ENCODE measurements at places on chromosomes 5 and 9.

DNA sequence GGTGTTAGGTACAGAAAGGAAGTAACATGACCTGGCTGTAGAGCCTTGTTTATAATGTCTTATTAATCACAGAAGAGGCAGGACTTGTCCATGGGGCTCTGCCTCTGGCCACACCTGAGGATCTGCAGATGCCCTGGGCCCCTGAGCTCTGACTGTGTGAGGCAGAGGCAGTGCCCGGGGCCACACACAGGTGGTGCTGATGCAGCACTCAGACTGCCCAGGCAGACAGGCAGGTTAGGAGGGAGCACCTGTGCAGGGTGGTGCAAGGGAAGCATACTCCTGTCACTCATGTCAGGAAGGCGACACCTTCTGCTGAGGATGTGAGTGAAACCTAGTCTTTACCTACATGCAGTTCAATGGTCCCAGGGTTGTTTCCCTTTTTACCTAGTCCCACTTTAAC lies 88.7 kb downstream of the CFAP90 start:
- no peak for DNase-seq

DNA sequence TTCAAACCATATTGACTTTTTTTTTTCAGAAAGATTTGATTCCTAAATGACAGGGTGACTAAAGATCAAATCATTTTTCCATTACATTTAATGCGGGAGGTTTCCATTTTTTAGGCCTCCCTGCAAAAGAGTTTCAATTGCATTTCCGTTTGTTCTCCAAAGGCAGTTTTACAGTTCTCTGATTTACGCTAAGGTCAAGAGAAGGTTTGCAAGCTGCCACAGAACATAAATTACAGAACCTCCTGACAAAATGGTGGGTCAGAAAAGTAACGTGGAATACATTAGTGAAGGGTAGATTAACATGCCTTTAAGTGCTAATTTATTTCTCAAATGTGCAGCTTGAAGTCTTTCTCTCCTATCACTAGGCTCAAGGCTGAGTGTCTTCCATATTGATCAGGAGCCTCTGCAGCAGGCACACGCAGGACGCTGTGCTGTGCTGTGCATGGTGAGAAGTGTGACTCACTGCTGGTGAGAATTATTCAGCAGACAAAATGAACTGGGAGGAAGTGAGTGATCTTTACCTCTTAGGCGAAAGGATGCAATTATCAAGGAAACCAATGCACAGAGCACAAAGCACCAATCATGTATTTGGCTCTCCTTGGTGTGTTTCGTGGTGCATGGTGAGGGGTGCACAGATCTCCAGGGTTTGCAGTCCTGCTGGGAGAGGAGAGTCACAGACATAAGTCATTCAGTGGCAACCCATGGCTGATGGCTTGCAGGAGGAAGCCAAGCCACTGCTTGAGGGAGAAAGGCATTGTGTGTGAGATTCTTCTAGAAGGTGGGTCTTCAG lies 136.3 kb downstream of the TENT4A start:
- peak; percentile 11 for DNase-seq

GRCh38 chr9:21267485-21268346 lies 27.9 kb upstream of the IFNA14 start:
- DNase-seq: no peak

DNA sequence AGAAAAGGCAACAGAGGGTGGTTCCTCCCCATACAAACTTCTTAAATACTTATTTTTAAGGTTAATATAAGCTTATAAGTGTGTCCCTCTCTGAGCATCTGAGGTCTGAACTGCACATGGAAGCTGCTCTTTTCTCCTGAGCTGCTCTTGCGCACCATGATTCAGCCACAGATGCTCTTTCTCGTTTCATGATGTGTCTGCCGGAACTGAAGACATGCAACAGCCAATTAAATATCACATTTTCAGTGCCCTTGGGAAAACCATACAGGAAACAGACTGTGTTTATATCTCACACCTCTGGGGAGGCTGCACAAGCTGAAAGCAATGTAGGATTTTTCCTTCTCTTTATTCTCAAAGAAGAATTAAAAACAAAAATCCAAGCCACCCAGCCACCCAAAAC lies 96.8 kb upstream of the NREP start:
- DNase-seq: no peak

DNA sequence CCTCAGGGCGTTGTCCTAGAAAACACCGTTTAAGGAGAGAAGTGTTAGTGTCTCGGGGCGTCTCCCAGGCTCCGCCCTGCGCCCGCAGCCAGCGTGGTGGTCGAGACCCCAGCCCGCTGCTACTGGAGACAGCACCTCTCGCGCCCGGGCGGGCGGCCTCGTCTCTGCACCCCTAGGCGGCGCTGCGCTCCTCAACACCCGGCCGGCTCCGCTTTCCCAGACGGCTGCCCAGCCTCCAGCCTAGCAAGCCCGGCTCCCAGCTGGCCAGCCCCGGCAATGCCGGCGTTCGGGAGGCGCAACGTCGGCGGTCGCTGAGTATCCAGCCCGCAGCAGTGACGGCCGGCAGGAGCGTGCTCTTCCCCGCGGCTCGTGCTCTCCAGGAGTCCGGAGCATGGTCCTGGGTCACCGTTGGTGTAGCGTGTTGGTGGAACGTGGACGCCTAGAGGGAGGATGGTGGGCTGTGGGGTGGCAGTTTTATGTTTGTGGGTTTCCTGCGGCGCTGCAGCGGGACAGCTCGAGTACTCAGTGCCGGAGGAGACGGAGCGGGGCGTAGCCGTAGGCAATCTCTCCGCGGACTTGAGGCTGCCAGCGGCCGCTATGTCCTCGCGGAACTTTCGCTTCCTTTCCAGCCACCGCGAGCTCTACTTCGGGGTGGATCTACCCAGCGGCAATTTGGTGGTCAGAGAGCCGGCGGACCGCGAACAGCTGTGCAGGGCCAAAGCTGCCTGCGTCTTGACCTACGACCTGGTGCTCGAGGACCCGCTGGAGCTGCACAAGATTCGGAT lies 536 bp downstream of the PCDHAC1 start:
- DNase-seq: no peak

DNA sequence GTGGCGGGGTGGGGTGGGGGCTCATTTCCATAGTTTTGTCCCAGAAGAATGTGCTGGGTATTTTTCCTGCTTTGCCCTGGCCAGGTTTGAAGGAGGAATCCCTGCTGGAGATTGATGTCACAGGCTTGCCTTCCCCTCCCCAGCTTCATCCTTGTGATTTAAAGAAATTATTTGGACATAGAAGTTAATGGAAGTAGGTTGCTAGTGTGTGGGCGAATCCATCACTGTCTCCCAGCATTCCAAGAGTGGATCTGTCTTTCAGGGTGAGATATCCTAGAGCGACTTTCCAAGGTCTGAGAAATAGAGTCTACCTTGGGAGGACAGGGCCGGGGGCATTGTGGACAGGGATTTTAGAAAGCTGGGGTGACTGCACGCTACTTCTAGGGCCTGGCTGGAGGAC lies 64.9 kb upstream of the HSPA9 start:
- DNase-seq: no peak

DNA sequence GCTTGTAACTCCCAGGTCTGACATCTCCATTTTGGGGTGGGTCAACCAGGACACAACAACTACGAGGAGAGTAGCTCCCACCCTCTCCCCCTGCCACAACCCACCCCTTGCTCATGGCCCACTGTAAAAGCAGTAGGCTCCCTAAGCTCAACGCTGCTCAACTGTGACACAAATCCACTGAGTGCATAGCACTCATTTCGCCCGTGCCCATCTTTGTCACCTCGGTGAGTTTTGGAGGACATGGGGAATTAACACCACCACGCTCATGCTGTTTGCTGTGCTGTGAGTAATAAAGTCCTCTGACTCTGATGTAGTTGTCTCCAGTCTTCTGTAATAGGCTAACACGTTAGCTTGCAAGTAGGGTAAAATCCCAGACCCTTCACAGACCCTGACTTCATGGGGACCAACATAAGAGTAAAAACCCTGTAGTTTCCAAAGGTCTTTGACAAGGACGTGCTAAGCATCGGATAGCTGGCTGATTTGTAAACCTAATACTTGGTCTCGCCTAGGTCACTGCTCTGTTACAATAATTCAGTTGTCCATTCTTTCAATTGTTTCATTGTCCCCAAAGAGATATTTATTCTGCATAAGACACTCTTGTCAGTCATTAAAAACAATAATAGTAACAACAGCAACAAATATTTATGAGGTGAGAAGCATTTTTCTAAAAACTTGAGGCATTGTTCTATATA lies 7.7 kb downstream of the PLGRKT start:
- DNase-seq: no peak

DNA sequence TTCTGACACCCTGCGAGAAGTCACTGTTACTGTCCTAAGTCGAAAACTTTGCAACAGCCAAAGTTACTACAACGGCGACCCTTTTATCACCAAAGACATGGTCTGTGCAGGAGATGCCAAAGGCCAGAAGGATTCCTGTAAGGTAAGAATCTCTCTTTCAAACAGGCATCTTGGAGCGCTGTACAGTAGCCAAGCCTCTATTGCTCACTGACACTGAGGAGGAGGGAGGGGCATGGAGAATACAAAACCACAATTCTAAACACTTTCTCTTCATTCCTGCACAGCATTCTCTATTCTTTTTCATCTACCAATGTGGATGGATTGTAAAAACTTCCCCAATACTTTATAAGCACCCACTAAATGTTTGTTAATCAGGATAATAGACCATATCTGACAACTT lies 7.4 kb downstream of the GZMK start:
- DNase-seq: no peak

GRCh38 chr9:38284588-38285051 lies 107.9 kb upstream of the ALDH1B1 start:
- no peak for DNase-seq

DNA sequence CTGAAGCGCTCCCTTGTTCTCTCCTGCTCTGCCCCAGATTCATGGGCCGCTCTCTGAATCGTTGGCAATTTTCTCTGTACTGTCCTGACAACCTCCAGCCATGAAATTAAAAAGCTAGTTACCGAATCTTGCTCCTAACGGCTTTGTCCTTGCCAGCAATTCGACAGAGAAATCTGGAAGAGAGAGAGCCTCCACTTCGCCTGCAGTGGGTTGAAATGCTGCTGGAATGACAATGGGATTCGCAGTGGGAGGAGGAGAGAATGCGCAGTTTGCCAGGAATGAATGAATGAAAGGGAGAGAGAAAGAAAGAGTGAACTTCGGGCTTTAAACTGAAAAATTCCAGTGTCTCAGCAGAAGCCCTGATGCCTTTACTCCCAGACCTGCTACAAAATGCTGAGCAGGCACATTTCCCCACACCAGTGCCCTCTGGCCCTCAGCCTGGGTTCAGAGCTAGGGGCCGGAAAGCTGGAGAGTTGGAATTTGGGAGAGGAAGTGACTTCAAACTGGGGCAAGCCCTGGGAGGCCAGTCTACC lies 11.5 kb upstream of the BOD1 start:
- no peak for DNase-seq

DNA sequence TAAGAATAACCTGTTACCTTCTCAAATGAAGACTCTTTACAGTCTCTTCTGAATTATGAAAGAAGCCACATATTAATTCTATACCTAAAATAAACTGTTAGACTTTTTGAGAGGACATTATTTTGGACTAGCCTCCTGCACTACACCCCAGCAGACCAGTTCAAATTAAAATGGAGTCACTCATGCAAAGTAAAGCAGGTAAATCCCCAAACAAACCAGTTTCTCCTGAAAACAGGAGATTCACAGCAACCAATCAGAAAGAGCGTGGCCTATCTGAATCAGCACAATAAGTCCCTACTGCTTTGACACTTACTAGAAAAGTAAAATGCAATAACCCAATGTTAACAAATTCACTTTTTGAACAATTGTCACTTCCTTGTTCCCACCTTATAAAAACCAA lies 58.8 kb downstream of the PTBP3 start:
- DNase-seq: no peak

GRCh38 chr9:131096269-131097125 lies at the start of gene AIF1L:
Gene AIF1L, plus strand, starts transcription at chr9:131096531. Its CDS starts 99 bp downstream, at chr9:131096630.
- DNase-seq: no peak

DNA sequence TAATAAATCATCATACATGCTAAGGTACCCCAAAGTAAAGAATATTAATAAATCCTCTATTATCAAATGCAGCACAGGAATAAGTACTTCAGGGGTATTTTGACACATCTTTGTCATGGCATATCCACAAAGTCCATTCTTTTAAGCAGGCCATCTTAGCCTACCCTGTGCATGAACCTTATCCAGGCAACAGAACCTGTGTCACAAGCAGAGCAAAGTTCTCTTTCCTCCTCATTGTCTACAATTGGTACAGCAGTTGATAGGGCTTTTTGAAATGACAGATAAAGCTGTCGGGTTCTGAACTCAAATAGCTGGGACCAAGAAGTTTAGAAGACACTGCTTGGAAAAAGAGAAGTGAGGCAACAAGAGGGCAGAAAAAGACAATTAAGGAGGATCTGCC lies 30.8 kb upstream of the PURA start:
- DNase-seq: no peak

DNA sequence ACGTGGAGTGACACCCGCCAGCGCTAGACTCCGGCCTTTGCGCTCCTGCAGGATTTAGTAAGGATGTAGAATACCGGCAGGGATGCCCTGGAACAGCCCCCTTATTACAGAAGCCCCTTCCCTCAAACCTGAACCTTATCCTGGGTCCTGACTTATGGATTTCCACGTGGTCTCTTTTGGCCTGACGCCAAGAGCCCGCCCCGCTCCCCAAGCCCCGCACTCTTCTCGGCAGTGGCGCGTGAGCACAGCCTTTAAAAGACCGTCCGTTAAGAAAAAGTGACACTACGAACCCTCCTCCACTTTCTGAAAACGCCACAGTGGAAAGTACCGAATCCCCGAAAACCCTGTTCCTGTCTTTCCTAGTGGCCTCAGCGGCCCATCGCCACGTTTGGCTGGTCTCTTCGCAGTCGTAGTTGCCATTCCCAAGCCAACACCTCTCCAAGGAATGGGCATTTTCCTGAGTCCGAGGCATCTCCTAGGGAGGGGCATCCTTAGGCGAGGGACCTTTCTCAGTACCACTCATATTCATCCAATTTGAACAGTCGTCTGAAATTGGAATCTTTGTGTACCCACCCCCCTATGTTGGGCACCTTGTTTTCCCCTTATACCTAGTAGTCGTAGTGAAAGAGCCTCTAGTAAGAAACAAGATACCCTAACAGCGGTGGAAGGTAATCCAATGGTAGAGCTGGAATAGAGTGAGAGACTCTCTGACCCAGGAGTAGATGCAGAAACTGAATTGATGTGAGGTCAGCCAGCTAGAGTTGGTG lies 732 bp upstream of the MCIDAS start:
- DNase-seq: no peak

DNA sequence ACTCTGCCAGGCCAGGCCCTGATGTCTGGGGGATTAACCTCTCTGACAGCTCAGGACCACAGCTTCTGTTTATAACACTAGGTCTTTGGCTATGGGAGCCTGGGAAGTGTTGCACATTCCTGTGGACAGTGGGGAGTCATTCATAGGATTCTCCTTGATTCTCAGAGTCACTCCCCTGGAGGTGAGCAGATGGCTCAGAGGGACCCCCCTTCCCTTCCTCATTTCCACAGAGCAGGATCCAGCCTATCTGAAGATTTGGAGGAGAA lies 60.2 kb downstream of the NRG2 start:
- DNase-seq: no peak

- DNase-seq: no peak
Measured at GRCh38 chr5:125833398-125833797, 589.8 kb upstream of the GRAMD2B start.

DNA sequence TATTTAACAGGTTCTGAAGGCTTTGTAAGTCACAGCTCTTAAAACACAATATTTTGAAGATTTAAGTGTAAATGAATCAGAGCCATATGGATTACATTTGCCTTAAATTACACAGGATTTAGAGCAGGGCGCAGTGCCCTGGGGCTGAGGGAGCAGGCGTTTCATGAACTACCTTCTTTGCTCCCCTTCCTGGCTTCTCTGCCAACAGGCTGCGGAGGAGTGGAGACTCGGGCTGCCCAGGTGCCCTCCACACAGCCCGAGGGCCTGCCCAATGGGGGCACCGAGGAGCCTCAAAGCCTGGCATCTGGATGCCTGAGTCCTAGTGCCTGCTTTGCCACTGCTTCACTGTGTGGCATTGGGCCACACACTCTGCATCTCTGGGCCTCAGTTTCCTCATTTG lies 90.6 kb upstream of the HAND1 start:
- DNase-seq: no peak

Data from CD4-positive, alpha-beta T cell treated with Interleukin-4 for 4 hours (primary cell).